NCI-H446 treated with DMSO at 0.1 percent for 48 hours (cell line): ENCODE measurements at places on chromosomes 3 and 15.

DNA sequence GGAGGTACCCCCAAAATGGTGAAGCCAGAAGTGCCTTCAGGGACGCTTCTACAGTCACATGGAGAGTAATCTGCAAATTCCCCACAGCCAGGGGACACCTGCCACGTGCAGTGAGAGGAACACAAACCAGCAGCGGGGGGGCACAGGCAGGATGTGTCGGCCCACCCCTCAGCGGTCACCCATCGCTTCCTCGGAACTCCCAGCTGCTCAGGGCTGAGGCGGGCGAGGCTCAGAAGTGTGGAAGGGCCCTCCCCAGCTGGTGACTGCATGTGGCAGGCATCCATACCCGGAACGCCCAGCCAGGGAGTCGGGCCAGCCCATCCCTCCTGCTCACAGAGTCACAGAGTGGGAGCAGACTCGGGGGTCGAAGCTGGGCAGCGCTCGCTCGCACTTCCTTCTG, 63.7 kb downstream of the SLC12A8 start:
- DNase-seq = peak; percentile 50

GRCh38 chr3:67598814-67599556, 55.4 kb downstream of the SUCLG2 start:
- no peak for DNase-seq

- no peak for DNase-seq
Measured at GRCh38 chr3:156543043-156543555, 11.8 kb downstream of the SSR3 start.

DNA sequence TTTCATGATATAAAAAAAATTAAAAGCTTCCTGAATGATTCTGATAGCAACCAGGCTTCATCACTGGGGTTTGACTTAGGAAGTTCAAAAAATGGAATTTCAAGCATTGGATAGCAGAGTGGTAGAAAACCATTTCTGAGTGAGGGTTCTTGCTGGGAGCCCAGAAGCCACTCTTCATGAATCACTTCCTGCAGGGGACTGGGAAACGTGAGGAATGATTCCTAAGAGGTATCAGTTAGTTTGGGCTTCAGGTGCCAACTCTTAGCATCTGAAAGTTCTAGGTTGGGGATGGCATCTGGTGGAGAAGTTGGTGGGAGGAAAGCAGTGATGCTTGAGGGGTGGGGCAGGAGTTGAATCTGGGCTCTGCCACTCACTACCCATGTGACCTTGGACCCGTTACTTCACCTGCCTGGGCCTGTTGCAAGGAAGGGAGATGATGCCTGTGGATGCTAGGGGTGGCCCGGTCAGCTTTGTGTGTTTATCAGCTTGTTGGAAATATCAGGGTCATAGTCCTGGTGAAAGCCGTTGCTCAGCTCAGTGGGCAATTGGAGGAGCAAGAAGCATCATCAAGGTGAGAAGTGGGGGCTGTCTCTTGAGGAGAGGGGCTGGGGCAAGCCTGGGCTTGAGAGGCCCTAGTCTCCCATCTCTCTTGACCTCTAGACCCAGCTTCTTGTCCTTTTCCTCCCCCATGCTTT, 37.0 kb upstream of the TNFAIP8L3 start:
- DNase-seq = no peak

- DNase-seq = no peak
Measured at GRCh38 chr3:168511428-168512014, 415.8 kb upstream of the GOLIM4 start.

- no peak for DNase-seq
Measured at GRCh38 chr3:37132334-37132733, 42.0 kb downstream of the LRRFIP2 start.

GRCh38 chr15:89802231-89802928, 12.3 kb downstream of the ANPEP start:
- no peak for DNase-seq

DNA sequence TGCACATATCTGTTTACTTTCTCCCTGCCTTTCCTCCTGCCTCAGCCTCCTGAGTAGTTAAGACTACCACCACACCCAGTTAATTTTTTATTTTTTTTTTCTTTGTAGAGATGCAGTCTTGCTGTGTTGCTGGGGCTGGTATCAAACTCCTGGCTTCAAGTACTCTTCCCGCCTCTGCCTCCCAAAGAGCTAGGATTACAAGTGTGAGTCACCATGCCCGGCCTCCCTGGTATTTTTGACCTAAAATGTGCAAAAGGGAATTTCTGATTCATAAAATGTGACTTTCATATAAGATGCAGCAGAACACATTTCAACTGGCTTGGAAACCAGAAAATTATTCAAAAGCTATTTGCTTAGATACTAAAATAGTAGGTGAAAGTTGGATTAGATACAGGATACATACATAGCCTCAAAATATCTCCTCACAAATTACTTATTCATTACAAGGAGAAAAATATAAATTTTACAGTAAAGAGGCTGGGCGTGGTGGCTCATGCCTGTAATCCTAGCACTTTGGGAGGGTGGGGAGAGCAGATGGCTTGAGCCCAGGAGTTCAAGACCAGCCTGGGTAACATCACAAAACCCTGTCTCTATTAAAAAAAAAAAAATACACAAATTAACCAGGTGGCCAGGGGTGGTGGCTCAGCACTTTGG, 32.0 kb downstream of the MAP4 start:
- no peak for DNase-seq

DNA sequence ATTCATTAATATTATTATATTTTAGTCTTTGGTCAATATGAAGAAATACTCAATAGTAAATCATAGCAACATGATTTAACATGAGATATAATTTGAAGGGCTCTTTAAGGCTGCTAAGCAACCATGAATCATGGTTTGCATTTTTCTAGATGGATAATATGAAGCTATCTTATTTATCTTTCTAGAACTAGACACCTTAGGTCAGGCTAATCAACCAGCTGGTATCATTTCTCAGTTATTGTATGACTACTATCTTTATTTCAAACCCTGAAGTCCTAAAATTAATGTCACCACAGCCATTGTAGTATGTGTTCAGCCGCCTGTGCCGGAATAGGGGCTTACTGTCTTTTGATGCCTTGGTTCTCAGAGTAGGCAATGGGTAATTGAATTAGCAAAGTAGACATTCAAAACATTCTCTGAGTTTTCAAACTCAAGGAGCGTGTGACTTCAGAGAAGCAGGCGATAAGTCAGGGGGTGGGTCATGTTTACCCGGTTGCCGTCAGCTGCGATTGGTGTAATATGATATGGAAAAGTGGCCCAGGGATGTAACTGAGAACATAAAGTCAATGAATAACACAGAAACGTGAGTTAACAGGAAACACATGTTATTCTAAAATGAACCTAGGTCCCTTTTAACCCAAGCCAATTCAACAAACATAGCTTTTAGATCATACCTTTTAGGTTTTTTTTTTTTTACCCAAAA, 93.4 kb upstream of the CTDSPL start:
- no peak for DNase-seq

- DNase-seq = no peak
Measured at GRCh38 chr15:80478075-80478474, 73.9 kb downstream of the ARNT2 start.

DNA sequence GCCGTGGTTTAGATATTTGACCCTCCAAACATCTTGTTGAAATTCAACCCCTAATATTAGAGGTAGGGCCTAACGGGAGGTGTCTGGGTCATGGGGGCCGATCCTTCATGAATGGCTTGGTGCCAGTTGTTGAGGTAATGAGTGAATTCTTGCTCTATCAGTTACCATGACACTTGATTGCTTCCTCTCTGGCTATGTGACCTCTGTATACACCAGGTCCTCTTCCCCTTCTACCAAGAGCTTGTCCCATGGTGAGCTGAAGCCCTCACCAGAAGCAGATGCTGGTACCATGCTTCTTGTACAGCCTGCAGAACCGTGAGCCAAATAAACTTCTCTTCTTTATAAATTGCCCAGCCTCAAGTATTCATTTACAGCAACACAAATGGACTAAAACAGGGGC, 41.8 kb upstream of the TIPARP start:
- DNase-seq = no peak

DNA sequence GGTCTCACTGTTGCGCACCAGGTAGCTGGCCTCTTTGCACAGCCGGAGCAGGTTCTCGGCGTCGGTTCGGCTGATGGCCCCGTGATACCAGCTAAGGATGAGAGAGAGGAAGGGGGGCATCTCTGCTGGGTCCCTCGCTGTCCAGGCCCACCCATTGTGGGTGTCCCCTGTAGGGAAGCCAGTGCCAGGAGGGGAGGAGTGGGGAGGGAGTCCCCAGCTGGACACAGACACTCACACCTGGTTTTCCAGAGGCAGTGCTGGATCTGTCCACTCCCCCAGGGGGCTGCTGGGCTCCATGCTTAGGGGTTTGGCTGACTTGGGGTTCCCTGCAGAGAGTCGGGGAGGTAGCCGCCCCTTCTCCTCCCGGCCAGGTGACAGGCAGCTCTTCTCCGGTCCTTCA, 15.9 kb downstream of the SHF start:
- DNase-seq = no peak
